ENCODE measurements at places on chromosomes 16 and 17.

GRCh38 chr16:85265810-85266209 lies 153.5 kb upstream of the CIBAR2 start:
- no peak for DNase-seq

- no peak for DNase-seq
These were observed 71.7 kb downstream of the HLF start for GRCh38 chr17:55336426-55336825.

GRCh38 chr17:4631836-4632580 lies 9.5 kb downstream of the ALOX15 start:
- DNase-seq, result no peak

DNA sequence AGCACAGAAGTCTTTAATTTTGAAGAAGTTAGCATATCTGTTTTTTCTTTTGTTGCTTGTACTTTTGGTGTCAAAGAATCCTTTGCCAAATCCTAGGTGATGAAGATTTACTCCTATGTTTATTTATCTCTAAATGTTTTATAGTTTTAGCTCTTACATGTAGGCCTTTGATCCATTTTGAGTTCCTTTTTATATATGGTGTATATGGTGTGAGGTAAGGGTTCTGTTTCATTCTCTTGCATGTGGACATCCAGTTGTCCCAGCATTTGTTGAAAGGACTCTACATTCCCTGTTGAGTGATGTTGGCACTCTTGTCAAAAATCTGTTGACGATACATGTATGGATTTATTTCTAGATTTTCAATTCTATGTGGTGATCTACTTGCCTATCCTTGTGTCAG lies 62.2 kb downstream of the RNF213 start:
- DNase-seq, result no peak

- no peak for DNase-seq
These were observed 14.0 kb upstream of the STAC2 start for GRCh38 chr17:39239640-39240314.

- no peak for DNase-seq
These were observed 43.8 kb downstream of the NDEL1 start for GRCh38 chr17:8479431-8479947.

- DNase-seq, result no peak
These were observed 97.9 kb upstream of the CRHR1 start for GRCh38 chr17:45686250-45686649.

DNA sequence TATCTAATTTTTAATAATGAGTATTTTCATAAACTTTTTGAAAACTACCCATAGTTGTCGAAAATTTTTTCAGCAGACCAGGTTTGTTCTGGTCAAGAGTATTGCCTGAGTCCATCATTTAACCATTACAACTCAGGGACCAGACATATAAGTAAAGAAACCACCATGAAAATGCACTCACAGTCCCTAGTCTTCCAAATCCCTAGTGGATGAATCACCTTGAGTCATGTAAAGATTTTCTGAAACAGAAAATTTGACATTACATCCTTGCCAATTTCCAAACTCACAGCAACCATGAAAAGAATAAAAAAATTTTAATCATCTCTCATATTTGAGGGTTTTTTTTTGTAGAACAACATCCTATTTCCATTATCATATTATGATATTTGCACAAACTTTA lies 1337.5 kb upstream of the CDH8 start:
- no peak for DNase-seq

GRCh38 chr16:86578611-86579267 lies 390 bp downstream of the FOXL1 start:
- DNase-seq, result no peak

DNA sequence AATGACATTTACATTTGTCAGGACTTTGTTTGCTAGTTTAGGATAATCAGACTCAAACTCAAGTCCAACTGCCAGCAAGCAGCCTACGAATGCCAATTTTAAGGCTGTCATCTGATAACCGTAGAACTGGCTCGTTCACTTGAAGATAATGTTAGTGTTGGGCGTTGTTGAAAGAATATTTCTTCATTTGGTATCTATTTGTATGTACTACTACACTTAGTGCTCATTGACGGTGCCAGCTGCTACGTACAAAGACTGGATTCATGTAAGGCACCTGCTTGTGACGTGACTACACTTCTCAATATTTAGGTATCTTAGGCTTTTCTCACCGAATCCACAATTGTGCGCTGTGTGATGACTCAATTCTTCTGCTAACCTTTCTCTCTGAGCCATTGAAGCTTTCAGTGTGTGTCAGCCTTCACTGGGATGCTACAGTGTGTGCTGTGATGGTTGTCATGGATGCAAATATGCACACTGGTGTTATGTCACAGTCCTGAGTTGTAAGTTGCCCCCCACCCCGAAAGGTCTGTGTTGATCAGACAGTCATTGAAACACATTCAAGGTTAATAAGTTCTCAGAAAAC lies 5.7 kb downstream of the ATP2C2 start:
- no peak for DNase-seq

DNA sequence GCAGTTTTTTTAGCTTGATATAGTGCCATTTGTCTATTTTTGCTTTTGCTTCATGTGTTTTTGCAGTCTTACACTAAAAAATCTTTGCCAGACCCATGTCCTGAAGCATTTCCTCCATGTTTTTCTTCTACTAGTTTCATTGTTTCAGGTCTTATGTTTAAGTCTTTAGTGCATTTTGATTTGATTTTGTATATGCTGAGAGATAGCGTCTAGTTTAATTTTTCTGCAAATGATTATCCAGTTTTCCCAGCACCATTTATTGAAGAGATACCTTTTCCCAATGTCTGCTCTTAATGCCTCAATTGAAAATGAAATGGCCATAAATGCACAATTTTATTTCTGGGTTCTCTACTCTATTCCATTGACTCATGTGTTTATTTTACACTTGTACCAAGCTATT lies 40.8 kb upstream of the NACA2 start:
- DNase-seq, result no peak

DNA sequence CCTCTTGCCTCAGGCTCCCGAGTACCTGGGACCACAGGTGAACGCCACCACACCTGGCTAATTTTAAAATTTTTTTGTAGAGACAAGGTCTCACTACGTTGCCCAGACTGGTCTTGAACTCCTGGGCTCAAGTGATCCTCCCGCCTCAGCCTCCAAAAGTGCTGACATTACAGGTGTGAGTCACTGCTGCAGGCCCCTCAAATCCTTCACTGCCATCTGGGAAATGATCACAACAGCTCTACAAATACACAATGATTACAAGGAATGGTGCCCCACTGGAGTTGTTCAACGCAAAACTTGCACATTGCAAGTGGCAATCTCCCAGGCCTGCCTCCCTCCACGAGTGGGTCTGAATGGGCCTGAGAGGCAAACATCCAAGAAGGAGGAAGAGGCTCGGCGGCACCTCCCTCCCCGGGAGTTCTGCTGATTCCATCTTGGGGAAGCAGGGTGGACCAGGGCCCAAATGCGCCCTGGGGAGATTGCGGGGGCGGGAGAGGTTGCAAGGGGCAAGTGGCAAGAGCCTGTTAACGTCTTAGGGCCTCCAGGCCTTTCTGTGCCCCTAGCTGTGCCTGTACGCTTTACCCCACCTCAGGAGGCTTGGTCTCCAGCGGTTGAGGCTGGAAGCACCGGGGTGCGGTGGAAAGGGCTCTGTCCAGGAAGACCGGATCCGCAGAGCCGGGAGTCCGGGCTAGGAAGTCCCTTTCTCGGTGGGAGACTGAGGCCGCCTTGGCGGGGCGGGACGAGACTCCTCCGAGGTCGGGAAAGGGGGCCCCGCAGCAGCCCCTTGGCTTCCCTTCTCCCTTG lies 656 bp upstream of the IGFBP4 start:
- no peak for DNase-seq

DNA sequence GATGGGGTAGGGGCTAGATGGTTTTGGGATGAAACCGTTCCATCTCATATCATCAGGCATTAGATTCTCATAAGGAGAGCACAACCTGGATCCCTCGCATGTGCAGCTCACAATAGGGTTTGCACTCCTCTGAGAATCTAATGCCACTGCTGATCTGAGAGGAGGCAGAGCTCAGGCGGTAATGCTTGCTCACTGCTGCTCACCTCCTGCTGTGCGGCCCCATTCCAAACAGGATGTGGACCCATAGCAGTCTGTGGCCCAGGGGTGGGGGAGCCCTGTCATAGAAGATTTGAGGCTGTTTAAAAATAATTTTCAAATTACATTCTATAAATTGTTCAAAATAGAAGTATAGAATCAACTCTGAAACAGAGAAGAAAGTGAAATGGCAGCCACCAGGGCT lies 50.8 kb downstream of the PHKB start:
- no peak for DNase-seq

- DNase-seq, result no peak
These were observed 10.5 kb upstream of the HEATR6 start for GRCh38 chr17:60089096-60089806.

- DNase-seq, result no peak
These were observed 22.3 kb upstream of the PABPN1L start for GRCh38 chr16:88888461-88889387.

GRCh38 chr17:2964028-2964356 lies 99.4 kb downstream of the OR1D5 start:
- DNase-seq, result no peak

- peak; percentile 67 for DNase-seq
These were observed 42.4 kb upstream of the MRPS23 start for GRCh38 chr17:57892146-57892819.

DNA sequence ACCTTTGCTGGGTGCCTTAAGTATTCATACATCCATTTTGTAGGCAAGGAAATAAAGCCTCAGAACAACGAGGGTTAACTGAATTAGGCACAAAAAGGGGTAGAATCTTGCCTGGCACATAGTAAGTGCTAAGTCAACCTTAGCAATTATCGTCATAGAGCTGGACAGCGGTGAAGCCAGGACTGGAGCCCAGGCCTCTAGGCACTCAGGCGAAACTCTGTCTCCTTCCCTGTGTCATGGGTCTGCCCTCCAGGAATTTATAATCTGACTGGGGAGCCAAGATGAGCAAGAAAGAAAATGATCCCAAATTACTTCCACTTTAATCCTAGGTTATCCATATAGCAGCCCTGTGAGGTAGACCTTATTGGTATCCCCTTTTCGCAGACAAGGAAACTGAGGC lies 61.4 kb downstream of the KATNIP start:
- no peak for DNase-seq

GRCh38 chr16:22117609-22118008 lies 25.3 kb downstream of the VWA3A start:
- no peak for DNase-seq

- no peak for DNase-seq
These were observed 164.3 kb downstream of the RBFOX3 start for GRCh38 chr17:79446399-79447009.

DNA sequence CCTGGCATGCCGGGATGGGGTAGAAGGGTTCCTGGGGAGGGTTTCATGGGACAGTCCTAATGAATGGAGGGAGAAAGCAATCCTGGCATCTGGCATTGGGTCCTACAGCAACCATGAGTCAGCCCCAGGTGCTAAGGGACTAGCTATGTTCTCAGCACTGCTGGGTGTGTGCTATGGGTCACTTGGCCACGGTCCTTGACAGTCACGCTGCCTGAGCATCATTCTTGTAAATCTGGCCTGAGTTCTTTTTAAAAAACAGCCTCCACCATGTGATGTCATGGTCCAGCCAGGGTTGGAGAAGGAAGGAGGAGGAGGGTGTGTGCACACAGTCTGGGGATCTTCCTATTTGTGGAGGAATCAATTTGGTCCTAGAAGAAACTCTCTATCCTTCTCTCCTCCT lies 6.2 kb upstream of the RAMP2 start:
- DNase-seq, result peak; percentile 14

DNA sequence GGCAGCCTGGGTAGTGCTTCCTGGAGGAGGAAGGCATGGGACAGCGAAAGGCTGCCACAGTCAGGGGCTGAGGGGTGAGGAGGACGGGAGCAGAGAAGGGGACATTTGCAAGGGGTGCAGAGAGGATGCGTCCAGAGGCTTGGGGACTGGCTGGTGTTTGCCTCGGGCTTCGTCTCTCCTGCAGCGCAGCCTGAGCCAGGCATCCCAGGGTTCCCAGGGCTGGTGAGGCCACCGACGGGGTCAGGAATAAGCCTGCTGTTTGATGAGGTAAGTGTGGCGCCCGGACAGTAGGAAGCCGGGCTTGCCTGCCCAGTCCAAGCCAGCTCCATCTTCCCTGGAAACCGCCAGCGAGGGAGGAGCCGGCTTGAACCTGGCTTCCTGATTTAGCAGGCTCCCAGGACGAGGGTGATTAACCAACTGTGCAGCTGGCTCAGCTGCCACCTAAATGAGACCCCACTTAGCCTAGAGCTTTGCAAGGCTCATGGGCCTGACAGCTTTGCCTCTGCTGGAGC lies 47.8 kb downstream of the PITPNM3 start:
- peak; percentile 78 for DNase-seq

GRCh38 chr17:3400055-3400454 lies 1.8 kb upstream of the OR1E1 start:
- DNase-seq, result no peak

- no peak for DNase-seq
These were observed 136.2 kb upstream of the RCVRN start for GRCh38 chr17:10041287-10041612.

DNA sequence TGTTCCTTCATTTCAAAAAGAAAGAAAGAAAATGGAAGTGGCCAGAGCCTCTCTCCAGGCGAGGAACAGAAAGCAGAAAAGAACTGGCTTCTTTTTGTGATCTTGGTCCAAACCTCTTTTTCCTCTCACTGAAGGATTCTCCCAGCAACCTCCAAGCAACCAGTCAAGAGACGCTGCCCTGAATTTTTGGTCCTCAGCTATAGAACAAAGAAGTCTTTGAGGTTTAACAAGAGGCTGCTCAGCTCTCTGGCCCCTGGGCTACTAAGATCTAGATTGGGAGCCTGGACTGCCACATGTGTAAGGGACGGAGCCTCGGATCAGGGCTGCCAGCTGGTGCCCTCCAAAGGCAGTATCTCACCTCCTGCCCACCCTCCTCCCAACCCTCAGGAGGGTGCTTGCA lies 62.6 kb downstream of the AXIN2 start:
- no peak for DNase-seq

DNA sequence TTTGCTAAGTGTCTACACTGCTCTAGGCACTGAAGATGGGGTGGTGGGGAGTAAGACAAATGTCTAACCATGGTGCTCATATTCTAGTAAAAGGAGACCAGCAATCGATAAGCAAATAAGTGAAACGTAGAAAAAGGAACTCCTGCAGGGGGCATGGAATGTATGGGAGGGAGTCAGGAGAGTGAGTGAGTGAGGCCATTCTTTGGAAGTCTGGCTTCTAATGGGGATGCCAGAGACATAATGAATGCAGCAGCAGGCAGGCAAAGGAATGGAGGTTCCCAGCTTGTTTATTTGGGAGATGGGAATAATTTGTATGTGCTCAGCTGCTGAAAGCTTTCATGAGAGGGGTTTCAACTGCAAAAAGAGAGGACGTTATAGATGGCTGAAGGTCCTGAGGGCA lies 216.4 kb upstream of the DYNLRB2 start:
- no peak for DNase-seq

DNA sequence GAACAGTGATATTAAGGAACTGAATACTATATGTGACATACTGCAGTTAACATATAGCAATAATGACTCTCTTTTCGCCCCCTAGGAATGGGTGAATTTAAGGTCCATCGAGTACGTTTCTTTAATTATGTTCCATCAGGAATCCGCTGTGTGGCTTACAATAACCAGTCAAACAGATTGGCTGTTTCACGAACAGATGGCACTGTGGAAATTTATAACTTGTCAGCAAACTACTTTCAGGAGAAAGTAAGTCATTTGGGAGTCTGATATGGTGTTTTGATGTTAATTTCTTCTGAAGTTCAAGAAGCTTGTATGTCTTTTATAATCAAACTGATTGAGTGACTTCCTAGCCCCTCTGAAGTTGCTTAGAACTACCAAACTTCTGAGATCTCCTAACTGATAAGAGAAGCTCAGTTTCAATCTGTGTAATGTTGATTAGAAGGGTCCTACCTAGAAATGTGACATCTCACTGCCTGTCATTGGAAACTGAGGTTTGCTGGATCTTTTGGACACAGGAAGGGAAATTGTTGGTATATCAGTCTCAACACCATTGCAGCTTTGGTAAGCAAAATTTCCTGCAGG lies 1.0 kb downstream of the UTP4 start:
- DNase-seq, result no peak

Data from NCI-H446 (cell line).